COLO829 (cell line): ENCODE measurements at places on chromosomes 4 and X.

GRCh38 chrX:51837921-51838320 lies 55.5 kb upstream of the MAGED1 start:
- peak; percentile 8 for DNase-seq

- no peak for DNase-seq
These were observed 854 bp downstream of the RNF113A start for GRCh38 chrX:119870626-119871131.

GRCh38 chr4:149077181-149077580 lies 635.0 kb upstream of the NR3C2 start:
- no peak for DNase-seq

GRCh38 chrX:1427756-1428155 lies 25.0 kb downstream of the ASMTL start:
- DNase-seq = no peak

- DNase-seq = no peak
These were observed 439 bp downstream of the SEC31A start for GRCh38 chr4:82890528-82890900.

GRCh38 chrX:18543738-18544137 lies 118.3 kb downstream of the CDKL5 start:
- no peak for DNase-seq

DNA sequence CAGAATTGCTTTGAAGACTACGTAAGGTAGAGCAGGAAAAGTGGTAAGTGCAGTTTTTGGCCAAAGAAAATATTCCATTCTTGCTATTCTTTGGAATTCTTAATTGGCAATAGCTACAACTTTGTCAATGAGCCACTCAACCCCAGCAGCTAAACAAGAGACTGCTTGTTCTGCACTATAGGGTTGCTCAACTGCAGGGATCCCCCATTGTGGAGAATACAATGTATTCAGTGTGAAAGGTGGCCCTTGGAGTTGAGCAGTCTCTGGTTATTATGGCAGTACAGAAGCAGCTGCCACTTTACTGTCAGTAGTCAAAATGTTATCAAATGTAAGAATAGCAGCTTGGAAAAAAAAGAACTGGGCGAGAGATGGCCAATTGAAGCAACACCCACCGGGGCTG lies 808.7 kb downstream of the CENPC start:
- peak; percentile 90 for DNase-seq

DNA sequence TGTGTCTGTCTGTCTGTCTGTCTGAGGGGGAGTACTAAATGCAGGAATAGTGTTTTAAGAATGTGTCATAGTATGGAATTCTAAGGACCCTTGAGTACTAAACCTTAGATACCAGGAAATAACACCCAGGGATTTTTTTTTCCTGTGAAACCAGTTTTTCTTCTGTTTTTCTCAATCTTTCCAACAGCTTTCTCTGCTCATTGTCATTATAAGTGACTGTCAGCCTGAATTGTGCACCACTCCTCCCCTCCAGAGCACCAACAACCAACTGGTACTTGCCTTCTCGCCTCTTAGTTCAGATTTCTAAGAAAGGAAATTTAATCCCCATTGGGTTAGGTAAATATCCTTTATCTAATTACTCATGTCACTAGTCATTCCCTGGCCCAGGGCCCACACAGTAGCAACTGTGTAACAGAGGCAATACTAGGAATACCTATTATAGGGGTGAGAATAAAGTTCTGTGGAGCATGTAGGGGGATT lies 320.6 kb downstream of the ADGRL3 start:
- DNase-seq = no peak
